ENCODE measurements at places on chromosomes 6 and 20.

DNA sequence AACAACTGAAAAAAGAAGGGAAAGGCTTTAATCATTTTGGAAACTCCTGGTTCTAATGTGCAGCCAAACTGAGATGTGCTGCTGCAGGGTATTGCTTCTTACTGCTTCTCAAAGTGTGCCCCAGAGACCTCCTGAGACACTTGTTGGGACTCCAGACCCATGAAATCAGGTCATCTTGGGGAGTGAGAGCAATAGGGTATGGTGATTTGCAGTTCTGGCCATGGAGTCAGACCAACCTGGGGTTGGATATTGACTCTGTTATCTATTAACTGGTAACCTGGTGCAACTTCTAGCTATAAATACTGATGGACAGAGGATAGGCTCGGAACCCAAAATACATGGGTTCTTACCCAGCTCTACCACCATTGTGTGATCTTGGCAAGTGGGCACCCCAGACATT, 3.8 kb downstream of the TSPO2 start:
- no peak for DNase-seq

DNA sequence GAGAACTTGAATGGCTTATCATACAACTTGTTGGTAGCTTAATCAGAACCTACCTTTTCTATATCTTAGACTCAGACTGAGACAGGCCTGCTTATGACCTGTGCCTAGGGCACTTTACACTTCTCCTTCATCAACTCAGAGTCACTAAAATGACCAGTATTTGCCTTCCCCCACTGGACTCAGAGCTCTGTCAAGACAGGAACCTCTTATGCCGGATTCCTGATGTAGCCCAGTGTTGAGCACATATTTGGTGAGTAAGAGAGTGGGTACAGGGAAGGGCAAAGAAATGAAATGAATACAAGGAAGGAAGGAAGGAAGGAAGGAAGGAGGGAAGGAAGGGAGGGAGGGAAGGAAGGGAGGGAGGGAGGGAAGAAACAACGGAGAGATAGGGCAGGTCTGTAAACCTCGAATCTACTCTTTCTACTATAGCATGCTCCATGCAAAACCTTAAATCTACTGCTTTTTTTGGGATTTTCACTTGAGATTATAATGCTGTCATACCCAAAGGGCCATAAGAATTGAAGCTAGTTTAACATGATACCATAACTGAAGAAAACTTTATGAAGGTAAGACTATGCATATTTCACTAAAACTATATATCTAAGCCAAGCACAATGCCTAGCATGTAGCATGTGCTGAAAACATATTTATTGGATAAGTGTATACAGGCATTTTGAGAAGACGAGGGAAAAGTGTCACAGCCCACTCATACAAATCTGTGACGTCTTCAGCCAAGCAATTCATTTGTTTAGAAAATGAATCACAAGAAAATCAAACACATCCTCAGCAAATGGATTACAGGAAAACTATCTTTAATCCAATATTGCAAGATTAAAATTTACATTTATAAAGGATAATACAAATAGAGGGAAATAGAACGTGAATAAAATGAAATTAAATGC, 89.9 kb downstream of the RFX6 start:
- DNase-seq: no peak

DNA sequence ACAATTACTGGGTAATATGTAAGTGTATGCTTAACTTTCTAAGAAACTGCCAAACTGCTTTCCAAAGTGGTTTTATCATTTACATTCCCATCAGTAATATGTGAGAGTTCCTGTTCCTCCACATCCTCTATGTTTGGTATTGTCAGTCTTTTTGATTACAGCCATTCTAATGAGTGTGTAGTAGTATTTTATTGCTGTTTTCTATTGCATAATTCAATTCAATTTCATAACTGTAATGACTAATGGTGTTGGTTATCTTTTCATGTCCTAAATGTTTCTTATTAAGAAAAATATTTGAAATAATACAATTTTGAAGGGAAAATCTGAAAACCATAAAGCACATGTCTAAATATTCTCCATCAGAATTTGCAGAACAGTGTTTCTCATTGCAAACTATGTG, 119.3 kb downstream of the MAP3K7 start:
- DNase-seq: no peak

DNA sequence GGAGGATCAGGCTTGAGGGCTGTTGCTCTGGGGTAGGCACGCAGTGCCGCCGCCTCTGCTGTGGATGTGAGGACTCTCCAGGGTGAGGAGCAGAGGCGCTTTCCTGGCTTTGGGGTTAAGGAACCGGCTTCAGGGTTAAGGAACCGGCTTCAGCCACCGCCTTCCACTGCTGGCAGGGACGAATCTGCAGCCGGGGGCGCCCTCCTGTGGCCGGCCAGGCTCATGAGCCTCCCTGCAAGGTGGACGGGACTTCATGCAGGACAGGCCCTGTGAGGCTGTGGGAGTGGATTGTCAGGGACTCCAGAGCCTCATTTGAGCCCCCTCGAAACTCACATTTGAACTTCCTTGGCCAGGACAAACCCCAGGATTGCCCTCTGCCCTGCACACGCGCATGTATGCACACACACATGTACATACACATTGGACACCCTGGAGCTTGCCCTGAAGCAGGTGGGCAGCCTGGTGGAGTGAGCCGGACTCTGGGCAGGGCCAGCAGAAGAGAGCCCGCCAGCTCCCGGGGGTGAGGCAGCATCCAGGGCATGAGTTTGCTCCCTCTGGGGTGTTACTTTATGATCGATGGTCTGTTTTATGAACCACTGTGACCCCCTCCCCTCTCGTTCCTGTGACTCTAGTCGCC, 146.9 kb downstream of the PHACTR3 start:
- DNase-seq: peak; percentile 62

- no peak for DNase-seq
Observed at GRCh38 chr6:46933751-46934150, 12.0 kb upstream of the ADGRF5 start.

GRCh38 chr20:10352934-10353824, 80.8 kb downstream of the MKKS start:
- DNase-seq: no peak

GRCh38 chr6:21609881-21610329, 16.4 kb downstream of the SOX4 start:
- no peak for DNase-seq

DNA sequence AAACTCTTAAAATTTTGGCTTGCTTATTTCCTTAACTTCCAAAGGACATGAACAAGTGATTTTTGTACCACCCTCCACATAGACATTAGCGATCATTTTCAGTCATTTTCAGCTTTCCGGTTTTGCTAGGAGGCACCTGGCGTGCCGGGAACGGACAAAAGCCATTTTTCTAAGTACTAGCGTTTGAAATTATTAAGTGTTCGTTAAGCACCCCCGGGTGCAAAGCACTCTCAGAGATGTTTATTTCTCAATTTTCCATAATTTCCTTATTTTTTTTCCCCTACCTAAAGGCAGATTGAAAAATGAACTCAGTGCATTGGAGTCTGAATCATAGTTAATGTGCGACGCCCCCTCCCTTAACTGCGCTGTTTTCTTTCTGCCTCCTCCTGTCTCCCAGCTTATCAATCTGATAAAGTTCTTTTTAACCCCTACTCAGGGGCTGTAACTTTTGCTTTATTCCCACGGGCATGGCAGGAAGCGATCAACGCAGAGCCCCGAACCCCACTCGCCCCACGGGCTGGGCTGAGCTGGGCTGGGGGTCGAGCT, 58.2 kb downstream of the ZNF831 start:
- no peak for DNase-seq

GRCh38 chr6:167968091-167968490, 29.4 kb upstream of the KIF25 start:
- peak; percentile 36 for DNase-seq

- DNase-seq: no peak
Observed at GRCh38 chr6:47414423-47415167, 63.0 kb upstream of the CD2AP start.

GRCh38 chr20:8331740-8332412, 199.8 kb downstream of the PLCB1 start:
- DNase-seq: no peak

DNA sequence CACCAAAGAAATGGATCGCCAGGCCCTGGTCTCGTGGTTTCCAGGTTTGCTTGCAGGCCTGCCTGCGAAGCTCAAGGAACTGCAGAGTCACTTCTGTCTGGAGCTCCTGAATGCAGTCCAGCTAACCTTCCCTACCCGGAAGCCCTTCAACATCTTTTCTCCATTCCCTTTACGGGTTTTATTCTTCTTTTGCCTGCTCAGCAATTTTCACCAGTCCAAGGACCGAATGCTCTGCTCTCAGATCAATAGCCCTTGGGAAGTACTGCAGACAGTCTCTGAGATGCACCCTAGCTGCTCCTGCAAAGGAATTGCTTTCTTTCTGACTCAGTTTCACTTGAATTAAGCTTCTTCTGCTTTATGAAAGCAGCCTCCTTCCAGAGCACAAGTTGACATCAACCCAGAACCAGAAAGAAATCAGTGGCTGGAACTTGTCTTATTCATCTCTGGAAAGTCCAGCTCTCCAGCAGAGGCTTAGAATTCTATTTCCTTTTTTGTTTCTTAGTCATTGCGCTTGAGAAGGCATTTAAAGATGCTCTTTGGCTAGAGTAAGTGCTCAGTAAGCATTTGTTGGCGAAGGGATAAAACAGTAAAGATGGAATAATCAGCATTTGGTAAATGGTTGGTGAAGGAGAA, 18.7 kb upstream of the YWHAB start:
- no peak for DNase-seq

- no peak for DNase-seq
Observed at GRCh38 chr6:63403725-63404124, 83.9 kb upstream of the LGSN start.

- no peak for DNase-seq
Observed at GRCh38 chr6:142773859-142774648, 170.9 kb downstream of the HIVEP2 start.

DNA sequence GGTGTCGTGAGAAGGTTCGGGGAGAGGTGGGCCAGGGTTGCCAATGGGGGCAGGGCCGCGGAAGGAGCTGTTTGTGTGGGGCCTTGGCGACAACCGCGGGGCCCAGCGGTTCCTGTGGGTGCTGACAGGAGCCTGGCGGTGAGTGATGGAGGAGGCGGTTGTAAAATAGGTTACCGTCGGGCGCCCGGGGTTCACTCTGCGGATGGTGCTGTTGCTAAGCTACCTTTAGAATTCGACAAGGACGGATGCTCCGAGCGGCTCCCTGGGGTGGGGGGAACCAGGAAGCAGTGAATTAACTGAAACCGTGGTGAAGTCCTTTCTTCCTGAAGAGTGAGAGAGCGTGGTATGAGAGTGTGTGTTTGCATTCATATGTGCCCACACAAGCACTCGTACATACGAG, 61.7 kb downstream of the CDH22 start:
- no peak for DNase-seq

DNA sequence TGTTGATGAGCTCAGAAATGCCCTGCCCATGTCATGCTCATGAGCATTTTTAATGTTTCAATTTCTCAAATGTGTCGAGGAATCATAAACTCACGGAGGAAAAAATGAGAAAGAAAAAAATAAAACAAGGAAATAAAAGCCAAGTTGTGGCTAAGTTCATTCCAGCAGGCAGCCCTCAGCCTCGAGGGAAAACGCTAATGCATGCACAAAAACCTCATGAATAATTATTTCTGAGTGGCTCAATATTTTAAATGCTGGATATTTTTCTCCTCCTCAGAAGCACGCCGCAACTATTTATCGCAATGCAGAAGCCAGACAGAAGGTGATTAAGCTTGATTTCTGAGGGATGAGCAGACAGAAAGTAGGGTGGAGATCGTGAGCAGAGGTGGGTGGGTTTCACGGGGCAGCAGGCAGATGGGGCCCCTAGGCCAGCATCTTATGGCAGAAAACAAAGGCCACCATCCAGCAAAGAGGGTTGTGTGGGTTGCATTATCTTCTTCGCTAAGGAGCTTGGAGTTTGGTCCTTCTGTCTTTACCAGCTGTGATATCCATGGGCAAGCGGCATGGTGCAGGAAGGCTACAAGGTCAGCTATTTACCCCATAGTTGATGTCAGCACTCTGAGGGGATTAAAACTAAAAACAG, 151.5 kb upstream of the LRFN2 start:
- DNase-seq: no peak

DNA sequence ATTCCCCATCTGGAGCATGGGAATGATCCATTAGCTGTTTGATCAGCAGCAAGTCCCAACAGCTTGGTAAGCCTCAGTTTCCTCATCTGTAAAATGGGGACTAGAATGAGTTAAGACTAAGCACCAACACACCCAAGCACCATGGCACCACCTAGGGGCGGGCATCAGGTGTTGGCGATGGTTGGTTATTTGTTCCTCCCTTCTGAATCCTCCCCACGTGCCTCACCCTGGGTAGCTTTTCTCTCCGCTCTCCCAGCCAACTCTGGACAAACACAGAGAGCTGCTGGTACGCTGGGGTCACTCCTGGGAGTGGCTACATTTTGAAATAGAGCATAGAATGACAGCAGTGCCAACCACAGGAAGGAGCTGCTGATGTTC, 13.3 kb upstream of the ITPR3 start:
- DNase-seq: no peak

GRCh38 chr6:14505401-14505800, 387.8 kb downstream of the CD83 start:
- no peak for DNase-seq

DNA sequence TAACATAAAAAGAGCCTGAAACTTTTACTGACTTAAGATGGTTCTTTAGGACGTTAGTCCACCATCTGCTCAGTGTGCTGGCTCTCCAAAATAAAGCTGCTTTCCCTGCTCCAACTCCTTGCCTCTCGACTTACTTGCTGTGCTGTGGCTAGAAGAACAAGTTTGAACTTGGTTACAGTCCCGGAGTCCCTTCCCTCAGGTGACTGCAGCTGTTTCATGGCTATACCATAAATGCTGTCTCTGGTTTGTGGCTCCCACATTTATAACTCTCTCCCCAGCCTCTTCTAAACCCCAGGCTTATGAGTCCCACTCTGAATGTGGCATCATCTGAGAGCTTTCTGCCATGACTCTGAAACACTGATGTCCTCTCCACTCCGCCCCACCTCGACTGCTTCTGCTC, 306.4 kb upstream of the PRND start:
- no peak for DNase-seq

DNA sequence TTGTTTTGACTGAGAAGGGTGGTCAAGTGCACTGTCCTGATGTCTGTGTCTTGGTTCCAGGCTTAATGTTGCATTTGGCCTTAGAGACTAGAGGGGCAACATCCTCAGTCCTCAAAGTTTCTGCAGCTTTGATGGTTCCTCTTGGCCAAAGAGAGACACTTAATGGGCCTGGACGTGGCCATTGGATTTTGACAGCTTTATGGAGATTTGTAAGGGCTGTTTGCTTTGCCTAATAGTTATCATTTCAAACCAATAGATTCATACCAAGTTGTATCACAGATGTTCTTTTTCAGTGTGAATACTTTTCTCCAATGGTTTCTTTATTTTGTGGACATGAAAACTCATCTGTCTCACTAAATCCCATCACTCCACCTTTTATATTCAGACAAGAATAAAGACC, 45.8 kb upstream of the CLIC5 start:
- no peak for DNase-seq

DNA sequence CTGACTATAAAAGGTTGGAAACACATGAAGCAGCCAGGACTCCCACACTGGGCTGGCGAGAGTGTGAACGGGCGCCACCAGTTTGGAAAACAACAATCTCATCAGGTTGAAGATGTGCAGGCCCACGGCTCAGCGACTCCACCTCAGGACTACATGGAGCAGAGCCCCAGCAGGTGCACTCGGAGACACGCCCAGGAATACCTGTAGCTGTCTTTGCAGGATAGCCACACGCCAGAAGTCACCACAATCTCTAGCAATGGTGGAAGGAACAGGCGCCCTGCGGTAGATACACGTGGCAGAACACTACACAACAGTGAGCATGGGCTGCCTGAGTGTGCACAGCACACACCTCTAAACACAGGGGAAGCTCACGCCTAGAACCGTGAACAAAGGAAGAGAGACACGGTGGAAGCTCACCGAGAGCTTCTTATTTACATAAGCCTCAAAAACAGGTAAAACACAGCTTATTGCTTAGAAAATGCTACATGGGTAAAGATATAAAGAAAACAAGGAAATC, 28.7 kb upstream of the RPS6KA2 start:
- DNase-seq: no peak

Measured in NT2/D1 (cell line).